Brain pericyte (primary cell): ENCODE measurements at places on chromosomes 13 and 19.

DNA sequence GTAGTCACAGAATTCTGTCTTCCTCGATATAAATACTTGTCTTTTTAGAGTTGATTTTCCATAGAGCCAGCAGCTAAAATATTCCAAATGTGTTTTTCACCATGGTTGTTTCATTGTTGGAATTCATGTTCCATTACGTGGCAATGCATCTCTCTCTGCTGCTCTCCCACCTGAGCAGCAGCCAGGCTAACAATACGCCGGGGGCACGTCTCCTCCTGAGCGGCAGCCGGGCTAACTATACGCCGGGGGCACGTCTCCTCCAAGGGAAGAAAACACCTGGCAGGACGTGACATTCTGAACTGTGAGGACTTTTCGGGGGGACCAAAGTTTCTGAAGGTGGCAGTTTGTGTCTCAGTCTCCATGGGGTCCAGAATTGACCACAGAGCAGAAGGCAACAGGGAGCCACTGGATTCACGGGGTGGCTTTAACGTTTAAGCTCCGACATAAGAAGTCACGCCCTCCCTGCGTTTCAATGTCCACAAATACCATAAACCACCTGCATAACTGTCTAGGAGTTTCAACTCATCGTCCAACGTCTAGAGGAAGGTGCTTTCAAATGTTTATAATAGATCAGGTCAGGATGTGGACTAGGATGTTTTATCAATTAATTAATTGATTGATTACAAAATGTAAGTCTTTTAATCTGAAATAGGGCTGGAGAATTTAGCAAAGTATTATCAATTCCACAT is 15.1 kb downstream of the PLPP2 start:
- DNase-seq, result no peak

DNA sequence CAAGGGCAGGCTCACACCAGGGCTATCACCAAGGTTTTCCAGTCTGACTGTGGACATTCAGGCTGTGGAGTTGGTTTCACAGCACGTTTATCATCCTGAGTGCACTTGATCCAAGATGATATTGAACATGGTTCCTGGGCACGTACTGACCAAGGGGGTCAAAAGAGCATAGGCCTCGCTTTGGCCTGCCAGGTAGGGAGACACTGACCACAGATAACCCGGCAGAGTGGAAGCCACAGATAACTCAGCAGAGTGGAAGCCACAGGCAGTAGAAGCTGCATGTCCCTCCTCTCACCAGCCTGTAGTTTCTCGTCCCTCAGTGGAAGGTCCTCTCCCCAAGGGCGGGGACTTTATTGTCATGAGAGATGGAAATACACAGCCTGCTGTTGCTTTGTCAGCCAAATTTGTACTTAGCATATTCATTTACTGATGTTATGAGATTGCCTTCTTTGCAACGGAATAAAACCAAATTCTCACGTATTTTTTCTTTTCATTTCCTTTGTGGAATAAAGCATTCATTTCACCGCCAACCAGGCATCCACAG is 8.8 kb upstream of the KRTDAP start:
- DNase-seq, result no peak

DNA sequence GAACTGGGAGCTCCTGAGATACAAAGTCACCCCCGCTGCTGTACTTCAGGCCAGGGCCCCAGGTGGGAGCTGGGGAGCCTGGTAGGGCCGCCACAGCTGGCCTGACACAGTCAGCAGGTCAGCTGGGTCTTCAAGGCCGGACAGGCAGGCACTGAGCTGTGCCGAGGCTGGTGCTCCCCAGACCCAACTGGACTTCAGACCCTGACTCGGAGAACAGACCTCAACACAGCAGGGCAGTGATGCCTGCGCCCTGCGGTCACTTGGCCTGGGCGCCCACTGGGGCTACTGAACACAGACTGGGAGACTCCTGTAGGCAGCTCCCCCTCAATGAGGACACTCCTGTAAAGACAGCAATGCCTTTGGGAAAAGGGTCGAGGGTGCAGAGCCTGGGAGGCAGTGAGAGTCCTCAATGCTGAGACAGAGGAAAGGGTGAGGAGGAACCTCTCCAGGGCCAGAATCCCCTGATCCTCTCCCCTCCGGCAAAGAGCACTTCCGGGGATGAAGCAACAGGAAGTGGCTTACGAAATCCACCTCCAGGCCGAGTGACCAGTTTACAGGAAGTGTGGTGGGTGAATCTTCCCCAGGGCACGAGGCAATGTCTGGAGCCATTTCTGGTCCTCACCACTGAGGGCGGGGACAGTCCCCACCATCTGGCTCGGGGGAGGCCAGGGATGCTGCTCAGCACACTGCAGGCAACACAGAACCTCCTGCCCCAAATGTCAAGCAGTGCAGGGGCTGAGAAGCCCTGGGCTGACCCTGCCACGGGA is 40.8 kb upstream of the ISYNA1 start:
- no peak for DNase-seq

GRCh38 chr13:92459306-92459705 is 767.3 kb upstream of the GPC6 start:
- DNase-seq, result no peak

- no peak for DNase-seq
These were observed 15.5 kb downstream of the TMPRSS9 start for GRCh38 chr19:2375353-2376121.

DNA sequence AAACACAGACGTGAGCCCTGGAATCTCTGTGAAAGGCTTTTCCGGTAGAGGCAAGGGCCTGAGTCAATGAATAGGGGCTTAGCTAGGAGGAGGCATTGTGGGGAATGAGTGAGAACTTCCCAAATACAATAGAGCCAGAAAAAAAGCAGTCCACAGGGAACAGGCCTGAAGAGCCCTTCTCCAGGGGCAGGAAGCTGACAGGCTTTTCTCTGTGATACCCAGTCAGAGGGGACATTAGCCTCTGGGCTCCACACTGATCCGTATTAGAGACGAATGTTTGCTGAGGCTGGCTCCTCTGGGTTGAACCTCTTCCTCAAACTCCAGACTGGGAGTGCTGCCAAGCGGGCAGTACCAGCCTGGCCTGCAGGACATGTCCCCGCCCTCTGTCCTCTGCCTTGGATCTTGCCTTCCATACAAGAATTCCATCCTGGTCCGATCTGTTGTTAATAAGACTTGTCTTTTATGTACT is 2.3 kb downstream of the DHRS12 start:
- DNase-seq, result no peak

DNA sequence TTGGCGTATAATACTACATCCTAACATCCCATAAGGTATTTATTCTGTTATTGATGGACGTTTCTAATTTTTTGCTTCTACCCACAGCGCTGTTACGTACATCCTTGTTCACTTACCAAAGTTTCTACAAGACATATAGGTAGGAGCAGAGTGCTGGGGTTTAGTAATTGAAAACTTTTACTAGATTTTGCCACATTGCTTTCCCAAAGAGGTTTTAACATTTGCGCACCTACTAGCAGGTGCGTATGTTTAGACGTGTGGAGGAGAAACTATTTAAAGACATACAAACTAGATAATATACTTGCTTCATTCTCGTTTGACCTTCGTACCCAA is 559 bp upstream of the RPL21 start:
- no peak for DNase-seq

DNA sequence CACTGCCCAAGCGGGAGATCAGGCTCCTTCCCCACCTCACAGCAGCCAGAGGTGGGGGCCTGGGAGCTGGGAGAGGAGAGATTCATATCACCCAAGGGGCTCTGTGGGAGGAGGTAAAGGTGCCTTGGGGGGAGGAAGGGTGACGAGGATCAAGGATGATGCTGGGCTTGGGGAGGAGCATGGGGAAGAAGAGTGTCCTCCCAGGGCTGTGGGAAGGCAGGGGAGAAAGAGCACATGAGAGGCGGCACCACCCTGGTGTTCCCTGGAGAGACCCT is 82.7 kb downstream of the ANKRD10 start:
- no peak for DNase-seq

DNA sequence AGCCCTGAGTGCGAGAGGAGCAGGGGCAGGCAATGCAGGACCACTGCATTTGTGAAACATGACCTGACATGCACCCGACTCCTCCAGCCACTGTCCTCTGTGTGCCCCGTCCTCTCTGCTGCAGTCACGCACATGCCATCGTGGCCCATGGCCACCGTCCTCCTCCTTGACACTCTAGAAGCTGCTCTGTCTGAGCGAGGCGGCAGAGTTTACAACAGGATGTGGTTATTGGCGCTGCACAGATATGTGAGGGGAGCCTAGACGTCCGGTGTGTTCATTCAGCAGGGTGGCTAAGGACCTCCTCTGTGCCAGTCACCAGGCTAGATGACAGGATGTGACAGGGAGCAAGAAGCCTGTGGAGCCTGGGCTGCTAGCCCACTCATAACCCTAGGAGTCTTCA is 277.8 kb downstream of the FOXO1 start:
- DNase-seq, result no peak

DNA sequence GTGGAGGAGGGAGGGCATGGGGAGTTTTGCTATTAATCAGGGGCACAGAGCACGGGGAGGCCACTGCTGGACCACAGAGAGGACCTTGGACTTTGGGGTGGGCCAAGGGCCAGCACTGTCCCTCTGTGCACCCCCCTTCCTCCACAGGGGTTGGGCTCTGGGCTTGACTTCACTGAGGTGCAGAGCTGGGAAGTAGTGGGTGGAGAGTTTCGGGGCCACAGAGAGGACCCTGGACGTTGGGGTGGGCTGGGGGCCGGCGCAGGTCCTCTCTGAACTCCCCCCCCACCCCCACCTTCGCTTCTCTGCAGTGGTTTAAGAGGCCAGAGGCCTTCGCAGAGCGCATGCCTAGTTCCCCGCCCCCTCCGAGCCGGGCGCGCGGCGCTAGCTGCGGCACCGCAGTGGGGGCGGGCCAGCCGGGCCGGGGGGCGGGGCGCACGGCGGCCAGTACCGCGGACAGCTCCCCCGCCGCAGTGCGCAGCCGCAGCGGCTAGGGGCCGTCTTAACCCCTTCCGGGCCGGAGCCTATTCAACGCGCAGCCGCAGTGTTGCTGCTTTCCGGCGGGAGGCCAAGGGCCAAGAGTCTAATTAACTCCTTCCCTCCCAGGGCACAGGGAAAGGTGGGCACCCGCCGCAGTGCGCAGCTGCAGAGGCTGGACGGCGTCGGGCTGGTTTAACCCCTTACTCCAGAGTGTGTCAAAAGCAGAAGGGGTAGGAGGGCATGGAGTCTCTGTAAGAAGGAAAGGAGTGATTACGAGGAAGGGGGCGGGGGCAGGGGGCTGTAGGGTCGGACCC is 3.7 kb downstream of the KCNC3 start:
- no peak for DNase-seq

GRCh38 chr13:74571811-74572210 is 437.6 kb upstream of the KLF12 start:
- no peak for DNase-seq

DNA sequence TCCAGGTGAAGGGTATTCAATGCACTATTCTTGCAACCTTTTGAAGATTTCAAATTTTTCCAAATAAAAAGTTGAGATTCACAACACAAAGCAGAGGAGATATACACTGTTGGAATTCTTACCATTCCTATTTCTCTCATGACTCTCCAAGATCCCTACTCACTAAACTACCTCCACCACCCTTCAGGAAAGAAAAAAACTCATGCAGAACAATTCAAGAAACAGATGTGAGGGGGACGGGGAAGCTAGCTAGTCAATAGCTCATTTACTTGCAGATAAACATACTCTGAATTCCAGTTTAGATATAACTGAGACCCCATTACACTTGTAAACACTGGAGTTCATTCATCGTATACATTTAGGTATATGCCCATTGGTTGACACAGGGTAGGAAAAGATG is 90.0 kb upstream of the SERP2 start:
- no peak for DNase-seq

DNA sequence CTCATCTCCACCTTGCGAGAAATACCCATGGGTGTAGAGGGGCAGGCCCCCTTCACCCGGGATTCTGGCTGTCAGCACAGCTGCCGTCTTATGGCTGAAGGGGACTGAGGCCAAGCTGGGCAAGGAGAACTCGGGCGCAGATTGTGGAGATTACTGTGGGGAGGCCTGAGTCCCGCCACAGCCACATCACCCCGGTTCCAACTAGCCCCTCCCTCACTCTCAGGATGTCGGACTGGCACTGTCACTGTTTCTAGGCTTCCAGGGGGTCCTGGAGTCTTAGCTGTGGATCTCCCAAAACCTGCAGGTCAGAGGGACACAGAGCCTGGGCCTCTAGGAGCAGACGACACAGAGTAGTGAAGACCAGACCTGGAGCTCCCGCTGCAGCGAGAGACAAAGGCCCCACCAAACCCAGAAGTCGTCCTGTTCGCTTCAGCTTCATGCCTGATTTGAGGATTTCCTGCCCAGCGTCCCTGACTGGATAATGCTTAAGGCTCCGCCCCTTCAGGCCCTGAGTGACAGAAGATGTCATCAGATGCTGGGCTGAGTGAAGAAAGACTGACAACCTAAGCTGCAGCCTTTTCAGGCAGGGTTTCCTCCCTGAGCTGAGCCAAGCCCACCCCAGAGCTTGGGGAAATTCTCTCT is 55.8 kb downstream of the ZNF93 start:
- DNase-seq, result no peak

GRCh38 chr19:43812688-43813087 is 10.4 kb upstream of the LYPD5 start:
- DNase-seq, result no peak

- DNase-seq, result no peak
These were observed 143.4 kb downstream of the DLEU7 start for GRCh38 chr13:50699874-50700663.

GRCh38 chr13:45512098-45512496 is 47.4 kb downstream of the COG3 start:
- no peak for DNase-seq

DNA sequence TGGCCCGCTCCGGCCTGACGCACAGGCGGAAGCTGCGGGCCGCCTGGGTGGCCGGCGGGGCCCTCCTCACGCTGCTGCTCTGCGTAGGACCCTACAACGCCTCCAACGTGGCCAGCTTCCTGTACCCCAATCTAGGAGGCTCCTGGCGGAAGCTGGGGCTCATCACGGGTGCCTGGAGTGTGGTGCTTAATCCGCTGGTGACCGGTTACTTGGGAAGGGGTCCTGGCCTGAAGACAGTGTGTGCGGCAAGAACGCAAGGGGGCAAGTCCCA is 4.4 kb downstream of the FFAR1 start:
- no peak for DNase-seq

DNA sequence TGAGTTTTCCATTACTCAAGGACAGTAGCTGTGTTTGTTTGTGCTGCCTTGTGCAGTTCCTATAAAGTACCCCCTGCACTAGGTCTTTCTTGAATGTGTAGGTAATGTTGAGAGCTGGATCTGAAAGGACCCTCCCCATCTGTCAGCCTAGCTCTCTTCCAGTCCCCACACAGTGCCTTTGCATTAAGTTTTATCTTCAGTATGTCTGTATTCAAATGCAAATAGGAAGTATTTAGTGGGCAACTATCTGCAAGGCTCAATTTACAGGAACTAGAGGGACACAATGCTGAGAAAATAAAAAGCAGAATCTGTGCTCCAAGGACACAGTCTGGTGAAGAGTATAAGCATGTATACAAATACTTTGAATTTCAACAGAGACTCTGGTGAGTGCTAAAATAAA is 558.5 kb downstream of the RFC3 start:
- DNase-seq, result no peak

GRCh38 chr19:3253270-3253669 is 28.8 kb downstream of the CELF5 start:
- DNase-seq, result no peak

DNA sequence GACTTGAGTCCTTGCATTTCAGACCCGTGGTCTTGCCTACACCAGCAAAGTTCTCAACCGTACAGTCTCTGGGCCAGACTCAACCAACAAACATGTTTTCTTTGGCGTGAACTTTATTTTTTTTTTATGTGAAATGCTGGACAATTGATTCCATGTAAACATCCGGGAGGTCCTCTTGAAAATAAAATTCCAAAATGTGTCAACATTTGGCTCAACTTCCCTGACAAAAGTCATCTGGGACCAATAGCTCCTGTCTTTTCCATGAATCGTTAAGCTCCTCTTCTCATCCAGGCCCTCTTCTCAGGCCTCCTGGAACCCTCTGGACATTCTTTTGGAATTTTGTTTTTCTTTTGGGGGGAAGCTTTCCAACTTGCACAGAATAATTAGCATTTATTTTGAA is 2.7 kb downstream of the ALDH16A1 start:
- no peak for DNase-seq
